ENCODE measurements at places on chromosomes 2 and 18.

DNA sequence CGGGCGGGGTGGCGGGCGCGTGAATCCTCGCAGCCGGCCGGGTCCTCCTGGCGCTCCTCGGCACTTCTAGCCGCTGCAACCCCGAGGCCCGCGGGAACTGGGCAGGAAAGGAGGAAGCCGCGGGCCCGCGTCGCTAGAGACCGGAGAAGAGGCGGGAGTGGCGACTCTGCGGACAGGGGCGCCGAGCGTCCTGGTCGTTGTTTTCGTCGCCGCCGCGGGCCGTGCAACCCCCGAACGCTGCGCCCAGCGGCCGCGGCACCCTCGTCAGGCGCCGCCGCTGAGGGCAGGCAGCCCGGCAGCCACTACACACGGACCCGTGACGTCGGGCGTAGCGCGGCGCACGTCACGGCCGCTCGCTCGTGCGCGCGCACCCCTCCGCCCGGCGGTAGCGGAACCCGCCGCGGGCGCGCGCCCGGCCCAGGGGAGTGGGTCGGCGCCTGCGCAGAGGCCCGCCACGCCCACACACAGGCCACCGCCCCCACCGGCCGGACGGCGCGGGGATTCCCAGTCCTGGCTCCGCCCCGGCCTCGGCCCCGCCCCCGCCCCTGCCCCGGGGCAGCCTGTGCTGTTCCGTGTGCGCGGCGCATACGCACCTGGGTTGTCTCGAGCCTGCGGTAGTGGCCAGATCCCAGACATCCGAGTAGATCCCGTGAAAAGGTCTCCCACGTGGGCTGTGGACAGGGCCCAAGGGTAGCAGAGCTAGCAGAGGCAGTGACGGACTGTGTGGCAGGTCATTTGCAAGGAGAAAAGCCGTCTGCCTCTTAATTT lies at the start of gene MAP3K2:
Gene MAP3K2, minus strand, starts transcription at position 321 of the 768 bp plus-strand sequence. CDS start 44,846 bp downstream, outside the sequence.
- peak; percentile 97 for DNase-seq

DNA sequence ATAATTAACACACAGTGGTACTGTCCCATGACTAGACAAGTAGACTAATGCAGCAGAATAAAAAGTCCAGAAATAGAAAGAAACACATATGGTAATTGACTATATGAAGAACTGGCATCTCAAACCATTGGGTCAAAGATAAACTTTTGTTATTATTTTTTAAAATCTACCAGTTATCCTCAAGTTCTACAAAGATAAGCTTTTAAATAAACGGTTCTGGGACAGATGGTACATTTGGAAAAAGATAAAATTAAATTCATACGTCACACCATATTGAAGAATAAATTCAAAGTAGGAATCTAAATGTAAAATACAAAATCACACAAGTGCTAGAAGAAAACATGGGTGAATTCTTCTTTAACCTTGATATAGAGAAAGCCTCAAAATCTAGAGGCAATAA lies 37.6 kb upstream of the PLEKHM3 start:
- DNase-seq = no peak

GRCh38 chr2:145431181-145431951 lies 911.4 kb upstream of the ZEB2 start:
- DNase-seq = no peak

DNA sequence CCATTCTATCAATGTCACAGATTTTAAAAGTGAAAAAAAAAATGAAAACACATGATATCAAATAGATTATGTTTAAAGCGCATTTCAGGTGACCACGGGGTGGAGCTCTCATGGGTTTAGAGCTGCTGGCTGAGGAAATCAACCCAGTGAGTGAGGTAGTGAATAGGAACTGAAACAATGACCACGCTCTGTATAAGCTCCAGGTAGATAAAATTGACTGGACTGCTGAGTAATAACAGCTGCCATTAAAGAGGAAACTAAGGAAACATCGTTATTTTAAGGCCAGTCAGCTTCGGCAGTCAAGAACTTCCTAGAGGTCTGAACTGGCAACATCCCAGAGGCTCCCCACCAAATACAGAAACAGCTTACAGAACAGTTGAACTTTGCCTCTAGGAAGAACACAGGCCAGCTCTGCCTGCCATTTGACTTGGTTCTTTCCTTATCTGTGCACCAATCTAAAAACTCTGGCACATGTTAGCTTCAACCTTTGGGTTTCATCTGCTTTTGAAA lies 185.9 kb downstream of the PDE1A start:
- DNase-seq = peak; percentile 65

DNA sequence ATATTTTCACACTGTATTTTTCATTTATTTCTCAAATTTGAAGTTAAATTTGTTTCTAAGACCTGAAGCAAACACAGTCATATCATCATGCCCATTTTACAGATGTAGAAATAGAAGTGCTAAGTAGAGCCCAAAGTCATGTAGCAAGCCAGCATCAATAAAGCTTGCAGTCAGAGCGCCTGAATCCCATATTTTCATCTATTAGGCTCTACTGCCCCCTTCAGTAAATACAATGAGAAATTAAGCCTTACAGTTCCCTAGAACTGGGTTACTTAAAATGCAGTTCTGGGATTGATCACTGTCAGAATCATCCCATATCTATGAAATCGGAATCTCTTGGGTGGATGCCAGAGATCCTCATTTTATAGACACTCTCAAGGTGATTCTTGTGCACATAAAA lies 419.9 kb downstream of the TGIF1 start:
- DNase-seq = no peak

DNA sequence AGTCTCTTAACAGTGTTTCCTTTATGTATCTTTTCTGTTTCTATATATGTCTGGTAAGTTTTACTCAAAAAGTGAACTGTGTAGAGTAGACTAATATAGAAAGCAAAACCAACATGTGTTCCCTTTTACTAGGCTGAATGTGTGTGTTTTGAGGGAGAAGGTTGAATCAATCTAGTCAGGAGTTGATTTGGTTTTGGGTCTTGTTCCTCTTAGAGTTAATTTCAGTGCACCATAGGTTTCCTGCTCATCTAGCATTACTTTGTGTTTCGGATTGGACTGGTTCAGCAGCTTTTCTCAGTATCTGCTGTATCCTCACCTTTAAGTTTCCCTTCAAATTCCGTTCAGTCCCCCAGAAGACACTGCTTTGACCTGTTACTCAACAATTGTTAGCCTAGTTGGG lies 52.0 kb upstream of the TRIM43 start:
- DNase-seq = no peak

DNA sequence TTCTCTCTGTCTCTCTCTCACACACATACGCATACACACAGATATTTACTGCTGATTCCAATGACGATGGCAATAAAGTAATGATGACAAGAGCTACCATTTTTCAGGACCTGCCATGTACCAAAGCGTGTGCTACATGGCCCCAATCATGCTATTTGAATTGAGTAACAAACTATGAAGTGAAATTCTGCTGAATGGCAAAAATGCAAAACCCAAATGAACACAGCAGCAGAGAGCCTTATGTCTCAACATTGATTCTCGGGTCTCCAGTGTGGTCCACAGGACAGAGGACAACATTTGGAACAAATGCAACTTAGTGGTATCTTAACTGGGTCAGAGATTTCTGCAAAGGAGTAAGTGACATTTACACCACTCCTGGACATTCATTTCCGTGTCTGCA lies 117.4 kb downstream of the PIEZO2 start:
- DNase-seq = no peak

DNA sequence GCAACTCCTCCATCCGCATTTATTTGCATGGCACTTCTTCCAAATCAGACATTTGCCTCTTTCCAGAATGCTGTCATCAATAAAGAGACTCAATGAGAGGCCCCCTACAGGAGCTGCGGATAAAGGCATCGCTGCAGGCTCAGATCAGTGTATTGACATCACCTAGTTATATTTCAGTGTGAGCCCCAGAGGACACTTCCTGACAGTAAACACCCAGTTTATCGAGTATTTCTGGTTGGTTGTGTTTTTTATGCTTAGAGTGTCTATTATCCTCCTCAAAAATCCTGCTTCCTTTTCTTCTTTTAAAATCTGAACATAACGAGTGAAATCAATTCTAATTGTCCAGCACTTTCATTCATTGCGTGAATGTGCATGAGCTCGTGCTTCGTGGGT lies 38.8 kb downstream of the NRP2 start:
- no peak for DNase-seq

- no peak for DNase-seq
These were observed 8.7 kb upstream of the CHMP1B start for GRCh38 chr18:11842562-11842961.

- DNase-seq = peak; percentile 86
These were observed 443.3 kb upstream of the MEIS1 start for GRCh38 chr2:65991381-65992197.

DNA sequence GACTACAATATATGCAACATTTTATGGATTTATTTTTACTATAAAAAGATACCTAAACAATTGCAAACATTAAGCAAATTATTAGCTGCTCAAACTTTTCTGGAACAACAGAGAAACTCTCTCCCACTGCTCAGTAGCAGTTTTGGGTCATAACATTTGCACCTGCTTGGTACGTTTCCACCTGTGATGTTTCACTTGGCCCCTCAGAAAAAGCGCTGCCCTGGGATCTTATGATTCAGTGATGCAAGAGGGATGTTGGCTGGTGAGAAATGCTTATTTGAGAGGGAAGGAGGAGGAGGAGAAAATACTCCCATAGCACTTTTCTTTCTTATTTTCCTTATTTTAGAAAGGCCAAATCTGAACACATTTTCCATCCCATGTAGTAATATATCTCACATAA lies 9.2 kb downstream of the IRS1 start:
- no peak for DNase-seq

DNA sequence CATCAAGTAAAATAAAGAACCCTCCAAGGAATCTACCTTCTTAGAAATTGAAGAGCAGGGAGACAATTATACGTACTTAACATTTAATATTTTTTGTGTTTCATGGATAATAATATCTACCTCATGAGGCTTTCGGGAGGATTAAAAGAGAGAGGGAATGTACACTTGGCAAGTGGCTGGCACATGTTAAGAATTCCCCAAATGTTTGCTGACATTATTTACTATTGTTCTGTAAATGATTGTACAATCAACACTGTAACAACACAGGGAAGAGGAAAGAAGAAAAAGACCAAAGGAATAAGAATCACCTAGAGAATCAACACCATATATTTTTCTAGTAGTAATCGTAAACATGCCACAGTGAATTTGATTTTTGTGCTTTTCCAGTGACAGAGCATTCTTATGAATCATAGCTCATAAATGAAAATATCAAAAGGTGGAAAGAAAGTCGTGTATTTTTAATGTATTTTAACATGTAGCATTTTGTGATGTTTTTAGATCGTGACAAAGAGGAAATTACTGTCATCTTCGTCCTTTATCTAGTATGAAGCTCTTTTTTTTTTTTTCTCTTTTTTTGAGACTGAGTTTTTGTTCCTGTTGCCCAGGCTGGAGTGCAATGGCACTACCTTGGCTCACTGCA lies 67.3 kb downstream of the B3GNT2 start:
- DNase-seq = no peak

GRCh38 chr2:136408795-136409194 lies 290.8 kb upstream of the CXCR4 start:
- DNase-seq = no peak

DNA sequence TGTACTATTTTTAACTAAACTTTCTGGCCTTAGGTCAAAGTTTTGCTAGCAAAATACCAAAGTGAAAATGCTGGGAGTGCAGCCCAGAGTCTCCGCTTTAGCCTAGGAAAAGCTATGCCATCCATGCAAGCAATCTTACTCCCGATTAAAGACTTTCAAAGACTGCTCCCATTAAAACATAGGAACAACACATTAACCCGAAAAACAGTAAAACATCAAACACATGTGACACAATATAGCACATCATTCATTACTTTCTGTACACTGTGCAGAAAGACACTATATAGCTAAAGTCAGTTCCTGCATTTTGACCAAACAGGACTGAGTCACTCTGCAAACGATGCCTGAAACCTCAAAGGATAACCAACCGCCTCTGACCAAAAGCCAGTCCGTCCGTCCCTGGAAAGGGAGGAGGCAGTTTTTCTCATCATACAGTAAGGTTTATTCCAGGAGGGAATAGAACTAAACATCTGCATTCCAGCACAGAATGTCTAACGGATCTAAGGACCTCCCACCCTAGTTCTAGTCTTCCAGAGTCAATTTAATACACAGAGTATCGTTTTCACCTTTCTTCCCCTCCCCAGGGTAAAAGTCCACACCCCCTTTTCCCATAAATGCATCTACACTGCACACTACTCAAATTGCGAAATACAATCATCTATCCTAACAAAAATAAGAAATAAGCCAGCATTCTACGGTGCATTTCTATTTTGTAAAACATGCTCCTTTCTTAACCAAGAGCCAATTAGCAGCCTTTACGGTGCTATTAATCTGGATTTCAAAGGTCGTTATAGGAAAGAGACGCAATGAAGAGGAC lies 1.7 kb downstream of the ROCK2 start:
- no peak for DNase-seq

- DNase-seq = no peak
These were observed 81.0 kb downstream of the CHN1 start for GRCh38 chr2:174924061-174924693.

DNA sequence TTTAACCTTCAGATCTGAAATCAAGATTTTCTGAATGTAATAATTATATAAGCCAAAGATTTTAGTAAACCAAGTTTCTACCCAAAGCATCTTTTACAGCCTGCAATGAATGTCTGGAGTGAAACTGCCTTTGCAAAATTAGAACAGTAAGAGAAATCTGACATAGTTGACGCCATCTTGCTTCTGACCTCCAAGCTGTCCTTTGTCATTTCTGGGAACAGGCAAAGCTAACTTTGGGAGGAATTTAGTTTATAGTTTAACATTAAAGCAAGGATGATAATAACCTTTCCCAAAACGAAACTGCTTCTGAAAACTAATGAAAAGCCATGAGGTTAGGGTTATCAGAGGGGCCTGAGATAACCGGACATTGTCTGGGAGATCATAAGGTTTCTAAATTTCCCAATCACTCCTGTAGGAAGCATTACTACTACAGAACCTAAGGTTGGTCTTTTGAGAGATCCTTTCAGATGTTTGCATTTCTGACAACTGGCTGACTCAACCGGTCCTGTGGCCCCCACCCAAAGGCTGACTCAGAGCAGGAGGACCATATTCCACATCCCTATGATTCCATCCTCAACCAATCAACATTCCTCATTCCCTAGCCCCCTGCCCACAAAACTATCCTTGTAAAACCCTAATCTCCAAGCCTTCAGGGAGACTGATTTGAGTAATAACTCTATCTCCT lies 124.5 kb downstream of the TMEM131 start:
- DNase-seq = no peak

GRCh38 chr2:107932488-107932887 lies 53.8 kb upstream of the SLC5A7 start:
- DNase-seq = no peak

- peak; percentile 77 for DNase-seq
These were observed 93.5 kb downstream of the ZCCHC2 start for GRCh38 chr18:62616331-62616805.
